ENCODE measurements at places on chromosomes 3 and 15.

- DNase-seq: no peak
These were observed 873.5 kb downstream of the OTOL1 start for GRCh38 chr3:162370141-162370540.

GRCh38 chr15:98666841-98667240 lies 18.5 kb downstream of the IGF1R start:
- no peak for DNase-seq

DNA sequence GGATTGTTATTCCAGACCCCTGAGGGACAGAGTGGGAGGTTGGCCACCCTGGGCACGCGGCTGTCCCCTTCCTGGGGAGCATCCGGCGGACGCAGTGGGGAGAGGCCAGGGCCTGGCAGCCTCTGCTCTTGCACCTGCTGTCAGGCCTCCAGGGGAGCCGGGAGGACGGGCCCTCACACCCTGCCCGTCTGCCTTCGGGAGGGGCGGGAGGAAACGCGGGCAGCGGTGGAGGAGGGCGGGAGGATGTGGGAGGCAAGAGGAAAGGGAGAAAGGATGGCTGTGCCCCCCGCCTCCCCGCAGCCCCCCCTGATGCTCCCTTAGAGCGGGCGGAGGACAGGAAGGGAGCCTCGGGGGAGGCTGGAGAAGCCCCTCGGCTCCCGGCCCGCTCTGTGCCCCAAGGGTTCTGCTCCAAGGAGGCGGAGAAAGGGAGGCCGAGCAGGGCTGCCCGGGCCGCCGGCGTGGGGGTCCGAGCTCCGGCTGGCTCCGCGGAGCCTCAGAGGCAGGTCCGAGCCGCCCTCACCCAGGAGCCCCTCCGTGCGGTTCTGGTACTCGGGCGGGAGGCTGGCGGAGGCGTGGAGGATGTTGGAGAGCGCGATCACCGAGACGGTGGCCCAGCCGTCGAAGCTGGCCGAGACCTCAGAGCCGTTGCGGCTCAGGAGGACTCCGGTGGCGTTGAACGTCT lies 40.9 kb downstream of the MUC20 start:
- no peak for DNase-seq

- DNase-seq: no peak
These were observed 5.5 kb upstream of the LEKR1 start for GRCh38 chr3:156820692-156821080.

- no peak for DNase-seq
These were observed 24.0 kb downstream of the PDHB start for GRCh38 chr3:58409663-58410062.

DNA sequence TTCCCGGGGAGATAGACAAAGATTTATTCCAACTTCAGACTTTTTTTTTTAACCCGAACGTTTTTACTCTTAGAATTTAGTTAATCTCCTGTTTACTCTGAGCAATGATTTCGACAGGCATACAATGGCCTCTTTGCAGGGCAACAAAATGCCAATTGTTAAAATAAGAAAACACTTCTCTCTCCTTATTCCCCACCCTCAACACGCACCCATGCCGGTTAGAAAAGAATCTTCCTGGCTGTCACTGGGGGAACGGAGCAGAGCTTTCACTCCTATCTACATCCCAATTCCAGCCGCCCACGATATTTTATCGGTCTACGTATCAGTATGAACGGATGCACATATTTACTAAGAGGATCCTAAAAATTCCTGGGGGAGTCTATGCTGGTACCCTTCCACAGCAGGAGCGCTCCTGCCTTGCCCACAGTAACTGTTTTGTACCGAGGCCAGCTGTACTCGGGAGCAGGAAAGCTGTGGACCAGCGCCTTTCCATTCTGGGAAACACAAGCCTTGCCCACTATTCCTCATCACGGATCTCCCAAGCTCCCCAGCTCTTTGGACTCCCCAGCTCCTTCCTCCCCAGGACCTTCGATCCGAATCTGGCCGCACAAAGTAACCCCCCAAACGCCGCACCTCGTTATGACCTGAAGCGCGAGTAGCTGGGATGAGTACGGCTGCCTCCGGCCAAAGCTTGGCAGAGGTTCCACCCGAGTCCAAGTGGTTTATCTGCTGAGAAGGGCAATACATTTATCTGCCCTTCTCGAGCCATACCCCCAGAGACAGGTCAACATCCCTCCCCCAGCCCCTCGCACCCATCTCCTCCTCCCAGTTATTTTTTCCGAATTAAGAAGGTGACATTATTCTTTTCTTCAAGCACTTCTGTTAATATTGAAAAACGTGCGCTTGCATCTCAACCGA lies 2.2 kb upstream of the FOXB1 start:
- DNase-seq: no peak

DNA sequence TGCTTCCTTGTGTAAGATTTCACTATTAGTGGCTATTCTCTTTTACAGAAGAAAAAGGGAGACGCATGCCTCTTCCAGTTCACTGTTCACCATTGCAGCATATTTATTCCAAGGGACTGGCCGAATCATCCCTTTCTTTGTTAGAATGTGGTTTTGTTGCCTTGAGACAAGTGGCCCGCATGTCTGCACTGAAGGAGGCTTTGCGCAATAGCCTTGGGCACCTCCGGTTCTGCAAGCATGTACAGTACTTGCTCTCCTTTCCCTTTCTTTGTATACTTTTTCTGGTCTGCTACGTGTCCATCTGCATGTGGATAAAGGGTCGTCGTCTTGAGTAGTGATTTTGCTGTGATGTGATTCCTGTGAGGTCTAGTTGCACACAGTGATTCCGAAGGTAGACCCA lies 43.0 kb downstream of the FLNB start:
- no peak for DNase-seq

- DNase-seq: no peak
These were observed 78.0 kb upstream of the SLC6A6 start for GRCh38 chr3:14324224-14324944.

GRCh38 chr3:129398803-129399144 lies 29.7 kb downstream of the EFCAB12 start:
- DNase-seq: no peak

DNA sequence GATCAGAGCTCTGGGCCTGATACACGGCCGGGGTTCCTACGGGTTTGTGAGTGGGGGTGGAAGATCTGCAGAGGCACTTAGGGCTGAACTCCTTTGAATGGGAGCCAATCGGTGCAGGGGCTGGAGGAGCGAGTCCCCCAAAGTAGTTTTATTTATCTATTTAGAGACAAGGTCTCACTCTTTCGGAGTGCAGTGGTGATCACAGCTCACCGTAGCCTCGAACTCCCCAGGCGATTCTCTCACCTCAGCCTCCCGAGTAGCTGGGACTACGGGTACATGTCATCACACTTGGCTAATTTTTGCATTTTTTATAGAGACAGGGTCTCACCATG lies 1.6 kb upstream of the CELSR3 start:
- DNase-seq: no peak

GRCh38 chr3:99869621-99870020 lies 52.0 kb downstream of the CMSS1 start:
- no peak for DNase-seq
